ENCODE measurements at places on chromosomes 7 and 10. TPM values are rescaled to one million over a fixed set of nuclear protein-coding genes. Genes with fewer than 3 reads are reported as not detected.

- DNase-seq = no peak
Measured at GRCh38 chr7:41890631-41891274, 187.9 kb upstream of the INHBA start.

Gene CDC14C
- not detected for total RNA-seq

DNA sequence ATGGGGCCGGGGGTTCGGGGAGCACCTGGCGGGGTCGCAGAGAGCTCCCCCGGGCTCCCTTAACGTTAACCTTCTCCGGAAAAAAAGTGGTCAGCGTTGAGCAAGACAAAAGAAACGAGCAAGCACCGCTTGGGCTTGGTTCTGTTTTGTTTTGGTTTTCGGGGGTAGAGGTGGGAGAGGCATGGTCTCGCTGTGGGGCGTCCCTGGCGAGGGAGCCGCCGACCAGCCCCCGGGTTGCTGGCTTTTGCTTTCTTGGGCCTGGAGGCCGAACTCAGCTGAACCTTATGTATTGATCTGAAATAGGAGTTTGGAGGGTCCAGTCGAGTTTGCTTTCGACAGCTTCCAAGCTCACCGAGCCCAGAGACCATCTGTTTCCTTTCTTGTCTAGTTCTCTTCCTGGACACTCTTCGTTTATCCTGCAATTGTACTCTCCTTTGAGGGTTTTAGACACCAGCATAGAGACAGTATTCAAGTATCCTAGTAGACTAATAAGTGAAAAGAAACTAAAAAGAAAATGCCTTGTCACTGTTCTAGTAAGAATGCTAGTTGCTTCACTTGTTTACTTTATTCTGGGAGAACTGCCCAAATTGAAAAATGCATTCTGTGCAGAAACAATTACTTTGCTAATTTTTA lies 980 bp downstream of the FHIP2A start:
- peak; percentile 23 for DNase-seq

- DNase-seq = no peak
Measured at GRCh38 chr7:2732388-2732787, 44.4 kb downstream of the AMZ1 start.

All from transverse colon (tissue), 4 donors.